ENCODE measurements at places on chromosomes 7 and 10.

GRCh38 chr10:42998481-42999384 lies 78.1 kb upstream of the RET start:
- DNase-seq: no peak

GRCh38 chr7:135833642-135834041 lies 85.0 kb upstream of the FAM180A start:
- no peak for DNase-seq

- DNase-seq: no peak
These were observed 205.7 kb upstream of the IGFBP3 start for GRCh38 chr7:46126675-46127300.

GRCh38 chr10:46024948-46025347 lies 5.5 kb downstream of the NCOA4 start:
- no peak for DNase-seq

- DNase-seq: no peak
These were observed 187.2 kb upstream of the IGFBP3 start for GRCh38 chr7:46108272-46108671.
